Retinal pigment epithelial cell (primary cell): ENCODE measurements at places on chromosomes 5 and 9.

- no peak for DNase-seq
Measured at GRCh38 chr9:128178806-128179431, 12.5 kb downstream of the CIZ1 start.

DNA sequence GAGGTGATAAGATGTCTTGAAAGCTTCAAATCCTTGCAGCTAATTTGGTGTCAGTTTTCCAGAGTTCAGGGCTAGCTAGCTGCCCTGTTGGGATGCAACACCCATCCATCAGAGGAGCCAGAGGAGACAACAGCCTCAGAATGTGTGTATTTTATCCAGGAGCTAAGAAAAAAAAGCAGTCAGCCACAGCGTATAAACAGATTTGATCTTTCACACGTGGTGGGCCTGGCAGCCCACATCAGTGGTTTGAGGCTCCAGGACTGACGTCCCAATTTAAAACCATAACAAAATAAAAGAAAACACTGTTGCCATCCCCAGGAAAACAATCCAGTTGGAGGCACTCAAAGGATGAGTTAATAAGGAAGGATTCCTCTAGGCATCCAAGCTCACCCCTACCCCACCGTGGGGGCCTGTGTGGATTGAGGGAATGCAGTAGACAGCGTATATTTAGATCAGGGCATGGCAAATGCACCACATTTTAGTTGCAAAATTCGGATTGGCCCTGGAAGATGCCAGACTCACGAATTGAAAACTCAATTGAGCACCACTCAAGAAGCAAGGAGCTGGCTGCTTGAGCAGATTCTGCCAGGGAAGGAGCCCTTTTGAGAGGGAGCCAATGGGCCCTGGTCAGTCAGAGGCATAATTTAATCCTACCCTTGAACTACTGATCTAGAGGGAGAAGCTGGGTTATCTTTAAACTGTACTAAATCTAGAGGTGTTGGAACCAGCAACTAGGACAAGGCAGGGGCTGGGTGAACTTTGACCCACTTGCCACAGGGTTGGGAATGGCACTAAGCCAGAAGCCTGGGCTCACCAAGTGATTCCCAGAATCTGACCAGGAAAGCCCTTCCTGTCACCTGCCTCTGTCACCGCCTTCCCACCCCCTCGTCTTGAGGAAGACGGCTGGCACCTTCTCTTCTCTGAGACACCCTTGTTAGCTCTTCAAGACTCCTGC lies 17.5 kb downstream of the ADRA1B start:
- DNase-seq: no peak

DNA sequence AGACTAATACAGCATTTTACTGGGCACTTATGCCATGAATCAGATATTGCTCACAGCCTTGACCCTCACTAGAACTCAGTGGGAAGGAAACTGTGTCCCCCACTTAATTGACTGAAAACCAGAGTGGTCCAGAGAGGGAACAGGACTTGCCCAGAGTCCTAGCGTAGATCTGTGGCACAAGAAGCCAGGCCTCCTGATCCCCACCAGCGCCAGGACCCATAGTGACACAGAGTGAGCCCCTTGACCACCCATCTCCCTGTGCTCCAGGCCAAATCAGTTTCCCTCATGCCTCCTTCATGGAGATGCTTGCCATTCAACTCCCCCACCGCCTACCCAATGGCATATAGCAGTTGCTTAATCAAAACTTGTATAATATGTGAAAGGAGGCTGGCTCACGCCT lies 8.3 kb downstream of the KIF12 start:
- no peak for DNase-seq

- no peak for DNase-seq
Measured at GRCh38 chr5:60597572-60598320, 102.2 kb downstream of the DEPDC1B start.

- no peak for DNase-seq
Measured at GRCh38 chr9:133546287-133546680, 11.8 kb downstream of the ADAMTSL2 start.

DNA sequence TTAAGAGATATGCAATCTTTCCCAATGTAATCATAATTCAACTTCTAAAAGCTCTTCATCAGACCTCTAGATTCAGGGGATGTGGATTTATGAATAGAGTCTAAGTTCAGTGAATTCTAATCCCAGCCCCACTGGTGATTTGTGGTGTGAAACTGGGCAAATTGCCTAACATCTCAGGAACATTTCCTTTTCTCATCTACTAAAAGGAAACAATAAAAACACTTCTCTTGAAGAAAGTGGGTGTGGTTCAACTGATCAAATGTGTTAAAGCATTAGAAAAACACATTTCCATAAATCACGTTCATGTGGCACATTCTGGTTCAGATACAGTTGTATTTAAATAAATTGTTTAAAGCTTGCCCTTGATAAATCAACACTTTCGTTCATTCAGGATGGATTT lies 631.7 kb upstream of the CDH6 start:
- DNase-seq: no peak

GRCh38 chr9:91004992-91005391 lies 203.4 kb downstream of the SYK start:
- DNase-seq: no peak

- DNase-seq: no peak
Measured at GRCh38 chr5:167664222-167664804, 627.1 kb upstream of the WWC1 start.

DNA sequence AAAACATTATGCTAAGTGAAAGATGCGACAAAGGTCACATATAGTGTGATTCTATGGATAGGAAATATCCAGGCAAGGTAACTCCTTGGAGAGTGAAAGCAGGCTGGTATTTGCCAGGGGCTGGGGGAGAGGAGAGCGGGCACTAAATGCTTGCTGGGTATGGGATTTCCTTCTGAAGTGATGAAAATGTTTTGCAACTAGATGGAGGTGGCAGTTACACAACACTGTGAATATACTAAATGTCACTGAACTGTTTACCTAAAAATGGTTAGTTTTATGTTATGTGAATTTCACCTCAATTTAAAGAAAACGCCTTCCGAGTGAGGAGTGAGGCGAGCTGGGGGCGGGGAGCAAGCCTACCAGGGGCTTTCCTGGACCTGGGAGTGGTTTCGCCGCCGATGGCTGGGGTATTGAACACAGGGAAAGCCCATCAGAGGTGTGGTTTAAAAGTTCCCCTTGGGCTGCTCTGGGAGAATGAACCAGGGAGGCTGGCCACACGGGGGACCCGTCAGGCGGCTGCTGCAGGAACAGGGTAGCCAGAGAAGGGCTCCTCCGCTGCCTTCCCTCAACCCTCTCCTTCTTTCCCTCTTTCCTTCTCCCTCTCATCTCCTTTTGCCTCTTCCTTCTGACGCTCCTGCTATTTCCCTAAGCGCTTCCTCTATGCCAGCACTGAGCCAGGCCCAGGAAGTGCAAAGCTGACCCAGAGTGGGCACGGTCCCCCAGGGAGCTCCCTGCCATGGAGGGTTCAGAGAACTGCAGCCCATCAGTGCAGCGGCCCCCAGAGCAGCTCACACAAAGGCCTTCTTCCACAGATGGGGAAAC lies 4.9 kb downstream of the AKNA start:
- no peak for DNase-seq

DNA sequence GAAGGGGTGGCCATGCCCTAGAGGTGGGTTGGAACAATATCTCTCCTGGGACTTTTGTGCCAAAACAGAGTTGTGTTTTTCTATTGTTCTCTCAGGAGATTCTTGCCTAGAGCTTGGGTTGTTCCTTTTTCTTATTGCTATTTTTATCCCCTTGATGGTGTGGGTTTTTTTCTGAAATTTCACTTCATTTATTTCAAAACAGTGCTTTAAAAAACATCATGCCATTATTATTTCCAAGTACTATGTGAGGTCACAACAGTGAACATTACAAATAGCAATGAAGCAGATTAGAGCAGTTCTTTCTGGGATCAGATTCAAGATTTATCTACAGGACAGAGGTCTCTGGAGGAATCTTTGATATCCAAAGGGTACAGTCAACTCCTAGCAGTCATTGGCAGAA lies 76.6 kb downstream of the ACTBL2 start:
- DNase-seq: no peak

- DNase-seq: no peak
Measured at GRCh38 chr5:72937517-72938061, 18.3 kb upstream of the FCHO2 start.

- DNase-seq: no peak
Measured at GRCh38 chr5:79235261-79235633, 684 bp upstream of the JMY start.

DNA sequence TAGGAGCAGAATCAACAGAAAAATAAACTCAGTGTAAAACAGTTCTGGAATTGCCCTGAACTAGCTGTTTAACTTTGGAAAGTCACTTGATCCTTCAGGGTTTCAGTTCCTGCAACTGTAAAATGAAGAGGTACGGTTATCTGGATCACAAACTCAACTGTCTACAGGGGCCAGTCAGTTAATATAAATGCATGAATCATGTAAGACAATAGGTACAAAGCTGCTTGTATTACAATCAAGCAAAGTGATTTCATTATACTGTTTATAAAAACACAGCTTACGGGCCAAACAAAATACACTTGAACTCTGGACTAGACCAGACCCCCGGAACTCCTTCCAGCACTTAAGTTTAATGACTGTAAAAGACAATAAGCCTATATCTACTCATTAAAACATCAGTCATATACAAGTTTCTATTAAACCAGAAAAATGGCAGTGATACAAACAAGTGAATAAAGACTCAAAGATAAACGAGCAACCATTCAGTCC lies 73.0 kb downstream of the MRPS27 start:
- DNase-seq: no peak

DNA sequence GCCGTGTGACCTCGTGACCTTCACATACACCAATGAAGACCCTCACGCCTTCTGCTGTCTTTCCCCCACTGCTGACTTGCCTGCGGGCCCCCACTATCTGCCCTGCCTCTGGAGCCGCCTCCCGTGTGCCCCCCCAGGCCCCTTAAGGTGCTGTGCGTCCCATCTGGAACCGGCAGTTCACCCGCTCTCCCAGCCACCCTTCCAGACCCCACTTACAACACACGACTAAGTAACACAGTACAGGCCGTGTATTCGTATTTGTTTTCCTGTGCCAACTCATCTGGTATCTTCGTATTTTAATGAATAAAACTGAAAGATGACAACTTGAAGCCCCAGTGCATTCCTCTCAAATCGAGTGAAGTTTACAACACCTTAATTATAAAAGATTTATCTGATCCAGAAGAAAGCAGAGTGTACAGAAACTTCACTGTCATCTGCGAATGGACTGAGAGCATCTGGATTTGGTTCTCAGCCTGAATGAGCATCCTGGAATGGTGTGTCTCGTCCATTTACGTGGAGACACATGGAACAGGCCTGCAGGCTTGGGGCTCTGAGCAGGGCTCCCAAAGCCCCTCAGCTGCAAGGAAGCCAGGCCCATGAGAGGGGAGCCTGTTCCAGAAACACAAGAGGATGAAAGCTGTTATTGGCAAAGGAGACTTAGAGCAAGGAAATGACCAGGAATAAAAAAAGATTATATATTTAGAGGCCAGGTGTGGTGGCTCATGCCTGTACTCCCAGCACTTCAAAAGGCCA lies 21.9 kb upstream of the TERT start:
- no peak for DNase-seq

GRCh38 chr9:124290053-124290591 lies 32.4 kb downstream of the NEK6 start:
- no peak for DNase-seq

- no peak for DNase-seq
Measured at GRCh38 chr5:169591636-169592035, 8.1 kb downstream of the SPDL1 start.

- DNase-seq: peak; percentile 12
Measured at GRCh38 chr5:165616490-165617405, 2111.3 kb downstream of the MAT2B start.

- no peak for DNase-seq
Measured at GRCh38 chr9:122192914-122193525, 33.3 kb downstream of the MORN5 start.

- DNase-seq: peak; percentile 11
Measured at GRCh38 chr5:153276151-153276550, 214.3 kb upstream of the GRIA1 start.

DNA sequence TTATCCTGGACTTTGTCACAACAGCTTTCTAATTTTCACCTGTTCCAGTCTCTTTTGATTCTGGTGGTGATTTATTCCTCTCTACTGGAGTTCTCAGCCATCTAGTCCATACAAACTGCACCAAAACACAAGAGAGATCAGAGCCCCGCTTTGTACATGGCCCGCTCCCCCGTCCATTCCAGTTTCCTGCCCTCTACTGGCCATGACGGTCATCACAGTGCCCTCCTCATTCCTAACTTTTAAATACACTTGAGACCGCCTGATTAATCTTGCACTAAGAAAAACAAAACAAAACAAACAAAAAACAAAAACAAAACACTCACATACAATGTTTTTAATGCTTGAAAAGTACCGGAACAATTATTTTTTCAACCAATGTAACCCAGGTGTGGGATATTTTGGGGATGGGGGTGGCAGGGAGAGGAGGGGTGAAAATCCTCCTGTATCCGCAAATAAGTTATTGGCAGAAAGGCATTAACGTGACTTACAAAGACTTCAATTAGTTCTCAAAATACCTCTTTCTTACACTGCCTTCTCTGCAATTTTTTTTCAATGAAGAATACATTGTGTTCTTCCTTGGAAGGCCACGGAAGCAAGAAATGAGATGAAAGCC lies 84.8 kb upstream of the PAM start:
- no peak for DNase-seq

- no peak for DNase-seq
Measured at GRCh38 chr9:93028448-93029006, 30.0 kb upstream of the SUSD3 start.

- no peak for DNase-seq
Measured at GRCh38 chr9:122376796-122377195, 6.0 kb downstream of the PTGS1 start.

- DNase-seq: no peak
Measured at GRCh38 chr5:154356020-154356655, 89.7 kb upstream of the SAP30L start.

- DNase-seq: no peak
Measured at GRCh38 chr9:6641961-6642360, 3.6 kb downstream of the GLDC start.

GRCh38 chr5:56987171-56987570 lies 35.2 kb upstream of the MIER3 start:
- DNase-seq: no peak
